ENCODE measurements at places on chromosomes 6 and 20. TPM values are rescaled to one million over a fixed set of nuclear protein-coding genes. Genes with fewer than 3 reads are reported as not detected.

The FILIP1 gene
- total RNA-seq: 43.8 TPM

The TFAP2D gene
- total RNA-seq: not detected

The SYCP2 gene
- total RNA-seq: 0.95 TPM

The HLA-E gene
- 507 TPM for total RNA-seq

The RIPK1 gene
- total RNA-seq: 17.2 TPM

The LHFPL5 gene
- total RNA-seq: not detected

The BTN1A1 gene
- total RNA-seq: not detected

The DOK5 gene
- 8.3 TPM for total RNA-seq

The PRL gene
- not detected for total RNA-seq

The HUS1B gene
- 0.71 TPM for total RNA-seq

The SLC22A2 gene
- not detected for total RNA-seq

The MUC21 gene
- total RNA-seq: not detected

The SASH1 gene
- 82.3 TPM for total RNA-seq

The ZNF341 gene
- 2.3 TPM for total RNA-seq

The CTCFL gene
- not detected for total RNA-seq

The CGA gene
- total RNA-seq: not detected

The BCAS1 gene
- total RNA-seq: 3.6 TPM

The NKX2-4 gene
- not detected for total RNA-seq

The PRKN gene
- 10.4 TPM for total RNA-seq

The IL17F gene
- total RNA-seq: not detected

The CAGE1 gene
- not detected for total RNA-seq

The SMIM29 gene
- total RNA-seq: 41.3 TPM

The FOXP4 gene
- total RNA-seq: 21.0 TPM

The MARCKS gene
- total RNA-seq: 34.3 TPM

The PPARD gene
- total RNA-seq: 15.8 TPM

The CALHM4 gene
- total RNA-seq: not detected

The THBS2 gene
- 817 TPM for total RNA-seq

The BEND6 gene
- 0.27 TPM for total RNA-seq
